ENCODE measurements at places on chromosomes 2 and 18.

GRCh38 chr2:99701503-99701902 lies 211.7 kb upstream of the REV1 start:
- no peak for DNase-seq

DNA sequence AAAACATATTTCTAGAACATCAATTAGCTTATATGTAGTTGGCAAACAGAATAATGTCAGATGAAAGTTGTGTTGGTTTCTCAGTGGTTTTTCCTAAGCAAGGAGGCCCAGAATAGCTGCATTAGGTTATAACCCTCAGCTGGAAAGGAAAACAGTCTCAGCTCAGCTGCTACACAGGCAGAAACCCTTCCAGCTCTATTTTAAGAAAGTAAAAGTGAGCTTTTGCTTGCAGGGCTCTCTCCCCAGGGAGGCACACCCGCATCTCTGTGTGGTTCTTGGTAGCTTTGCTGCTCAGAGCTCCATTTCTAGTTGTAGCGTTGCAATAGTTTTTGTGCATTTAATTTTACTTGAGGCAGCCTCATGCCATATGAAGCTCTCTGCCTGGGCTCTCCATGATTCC lies 54.6 kb downstream of the PIKFYVE start:
- DNase-seq: no peak

- no peak for DNase-seq
Measured at GRCh38 chr2:96333708-96334107, 1.9 kb upstream of the NCAPH start.

- no peak for DNase-seq
Measured at GRCh38 chr2:111209045-111209514, 88.4 kb downstream of the BCL2L11 start.

DNA sequence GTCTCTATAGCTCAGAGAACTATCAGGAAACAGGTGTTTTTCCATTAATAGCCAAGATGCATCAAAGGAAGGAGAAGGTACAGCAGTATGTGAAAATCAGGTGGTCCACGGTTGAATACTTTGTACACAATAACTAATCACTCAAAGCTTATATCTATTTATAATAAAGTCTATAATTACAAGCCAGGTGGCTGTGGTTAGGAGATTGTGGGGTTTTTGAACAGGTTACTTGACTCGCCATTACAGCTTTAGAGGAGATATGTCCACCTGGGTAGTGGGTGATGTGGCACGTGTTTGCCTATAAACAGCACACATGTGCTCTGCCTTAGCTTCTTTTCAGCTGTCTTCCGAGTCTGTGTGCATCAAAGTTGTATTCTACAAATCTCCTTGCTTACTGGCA lies 892.2 kb upstream of the ZEB2 start:
- DNase-seq: no peak

DNA sequence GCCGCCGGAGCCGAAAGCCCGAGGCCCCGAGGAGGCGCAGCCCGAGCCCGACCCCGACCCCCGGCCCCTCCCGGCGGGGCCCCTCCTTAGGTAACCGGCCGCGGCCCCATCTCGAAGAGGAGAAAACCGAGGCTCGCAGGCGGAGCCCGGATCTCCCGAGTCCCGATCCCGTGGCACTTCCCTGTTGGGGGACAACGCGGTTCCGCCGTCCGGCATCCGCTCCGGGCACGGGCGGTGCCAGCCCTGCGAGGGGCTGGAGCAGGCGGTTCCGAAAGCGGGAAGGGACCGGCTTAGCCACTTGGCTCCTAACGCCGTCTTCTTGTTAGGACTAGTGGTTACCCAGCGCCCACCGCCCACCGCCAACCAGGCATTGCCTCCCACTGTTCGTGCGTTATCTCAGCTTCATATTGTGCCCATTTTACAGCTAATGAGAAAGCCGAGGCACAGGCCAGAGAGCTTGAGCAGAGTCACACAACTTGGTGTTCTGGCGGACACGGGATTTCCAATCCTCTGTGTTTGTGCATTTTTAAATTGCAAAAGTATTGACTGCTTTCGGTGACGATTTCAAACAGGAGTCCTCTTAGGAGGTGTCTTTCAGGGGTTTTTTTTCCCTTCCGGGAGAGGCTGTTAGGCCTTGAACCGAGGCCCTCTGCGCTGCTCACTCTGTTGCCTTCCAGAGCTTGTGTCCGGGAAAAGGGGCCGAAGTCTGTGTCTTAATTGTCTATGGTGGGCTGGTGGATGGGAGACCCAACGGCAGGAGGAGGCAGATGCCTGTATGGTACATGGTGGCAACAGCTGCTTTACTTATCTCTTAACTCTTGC lies 562 bp downstream of the CENPA start:
- DNase-seq: no peak
